T-helper 17 cell (primary cell): ENCODE measurements at places on chromosomes 13 and 19.

- DNase-seq = no peak
Measured at GRCh38 chr19:52688335-52688734, 46.5 kb downstream of the ZNF611 start.

DNA sequence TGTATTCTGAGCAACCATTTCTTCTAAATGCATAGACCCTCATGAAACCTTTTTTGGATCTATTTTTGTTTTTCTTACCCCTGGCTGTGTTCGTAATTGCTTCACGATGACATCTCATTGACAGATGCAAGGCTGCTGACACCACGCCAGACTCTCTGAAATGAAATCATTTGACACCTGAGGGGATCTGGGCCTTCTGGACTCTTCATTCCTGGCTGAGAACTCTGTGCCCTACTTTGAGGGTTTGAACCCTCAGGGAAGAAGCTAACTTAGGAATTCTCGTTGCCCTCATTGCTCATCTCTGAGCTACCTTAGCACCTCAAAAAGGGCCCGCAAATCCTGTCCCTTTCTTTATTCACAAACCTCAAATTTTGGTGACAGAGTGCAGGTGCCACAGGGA lies 40.5 kb upstream of the NBEA start:
- no peak for DNase-seq

DNA sequence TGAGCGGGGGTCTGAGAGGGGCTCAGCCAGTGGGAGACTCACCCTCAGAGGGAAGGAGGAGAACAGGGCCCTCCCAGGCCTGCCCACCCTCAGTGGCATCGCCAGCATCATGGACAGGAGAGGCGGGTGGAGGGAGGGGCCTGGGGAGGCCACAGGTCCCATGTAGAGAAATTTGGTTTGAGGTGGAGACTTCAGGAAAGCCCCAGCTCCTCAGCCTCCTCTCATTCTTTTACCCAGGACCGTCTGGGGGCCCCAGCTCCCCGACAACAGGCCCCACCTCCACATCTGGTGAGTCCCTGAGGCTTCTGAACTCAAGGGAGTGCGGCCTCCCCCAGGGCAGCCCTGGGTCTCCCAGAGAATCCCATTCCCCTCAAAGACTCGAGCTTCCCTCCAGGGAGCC lies 3.1 kb downstream of the LILRB1 start:
- no peak for DNase-seq

DNA sequence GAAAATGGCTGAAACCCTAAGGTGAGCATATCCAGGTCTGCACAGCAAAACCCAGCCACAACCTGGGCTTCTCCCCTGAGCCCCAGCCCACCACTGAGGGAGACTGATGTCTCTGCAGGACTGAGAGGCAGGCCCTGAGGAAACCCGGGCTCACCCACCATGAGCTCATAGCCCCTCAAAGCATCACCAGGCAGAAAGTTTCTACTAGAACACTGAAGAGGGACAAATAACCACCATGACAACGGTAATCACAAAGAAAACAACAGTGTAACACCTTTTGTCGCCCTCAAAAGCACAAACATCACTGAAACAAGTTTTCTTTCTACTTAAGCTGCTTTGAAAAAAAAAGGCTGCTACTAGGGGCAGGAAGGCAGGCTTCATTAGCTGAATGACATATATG lies 29.8 kb downstream of the TSHZ3 start:
- DNase-seq = no peak
